D721Med (cell line): ENCODE measurements at places on chromosomes 5 and 9.

DNA sequence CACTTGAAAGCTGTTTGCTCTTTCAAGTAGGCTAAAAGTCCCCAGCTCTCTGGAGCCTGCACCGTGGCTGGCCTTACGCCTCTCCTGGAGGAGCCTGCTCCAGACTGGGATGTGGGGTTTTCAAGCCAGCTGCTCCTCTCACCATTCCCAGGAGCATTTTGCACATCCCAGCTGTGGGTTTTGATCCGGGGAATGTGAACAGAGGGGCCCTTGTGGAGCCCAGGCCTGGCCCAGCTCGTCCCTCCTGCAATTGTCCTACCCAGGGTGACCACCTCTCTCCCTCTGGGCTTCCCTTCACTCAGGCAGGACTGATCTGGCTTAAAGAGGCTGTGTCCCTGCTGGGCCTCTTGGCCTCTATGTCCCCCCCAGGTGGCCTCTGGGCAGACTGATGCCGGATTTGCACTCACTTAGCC is 32.5 kb upstream of the TIFAB start:
- DNase-seq, result no peak

- DNase-seq, result no peak
These were observed 19.6 kb upstream of the TNC start for GRCh38 chr9:115137526-115137925.

DNA sequence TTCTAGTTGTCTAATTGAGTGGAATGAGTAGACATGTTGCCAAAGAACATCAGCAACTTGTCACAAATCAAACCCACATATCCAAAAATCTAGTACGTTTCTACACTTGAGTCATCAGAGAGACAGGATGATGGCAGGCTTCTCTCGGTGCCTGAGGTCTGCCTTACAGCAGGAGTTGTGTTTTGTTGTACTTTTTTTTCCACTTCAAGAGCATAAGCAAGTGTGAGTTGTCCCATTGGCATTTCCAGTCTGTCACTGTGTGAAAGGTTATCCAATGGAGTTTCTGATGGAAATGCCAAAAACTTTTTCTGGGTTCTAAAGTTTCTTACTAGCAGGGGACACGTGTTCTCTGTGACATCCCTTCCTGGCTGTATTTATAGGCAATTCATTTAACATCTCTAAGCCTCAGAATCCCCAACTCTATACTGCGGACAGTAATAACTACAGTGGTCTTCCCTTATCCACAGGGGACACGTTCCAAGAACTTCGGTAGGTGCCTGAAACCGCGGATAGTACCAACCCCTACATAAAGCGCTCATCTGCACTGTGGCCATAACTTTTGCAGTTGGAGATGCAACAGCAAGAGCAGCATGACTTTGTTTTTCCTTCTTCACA is 246.5 kb downstream of the SYK start:
- no peak for DNase-seq

DNA sequence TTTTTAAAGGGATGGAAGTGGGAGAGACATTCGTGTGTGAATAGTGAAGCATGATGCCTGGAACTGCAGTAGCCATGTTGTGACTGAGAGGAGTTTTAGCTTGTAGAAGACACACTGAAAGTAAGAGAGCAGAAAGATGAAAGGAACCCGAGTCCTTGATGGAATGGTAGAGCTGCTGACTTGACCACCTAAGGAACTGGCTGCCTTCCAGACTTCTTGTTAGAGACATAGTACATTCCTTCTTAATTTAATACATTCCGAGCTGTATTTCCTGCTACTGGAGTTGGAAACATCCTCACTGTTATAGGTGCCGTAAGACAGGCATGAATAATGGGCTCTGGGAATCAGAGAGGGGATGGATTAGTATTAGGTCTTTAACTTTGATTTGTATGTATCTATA is 7.4 kb downstream of the CER1 start:
- DNase-seq, result no peak

DNA sequence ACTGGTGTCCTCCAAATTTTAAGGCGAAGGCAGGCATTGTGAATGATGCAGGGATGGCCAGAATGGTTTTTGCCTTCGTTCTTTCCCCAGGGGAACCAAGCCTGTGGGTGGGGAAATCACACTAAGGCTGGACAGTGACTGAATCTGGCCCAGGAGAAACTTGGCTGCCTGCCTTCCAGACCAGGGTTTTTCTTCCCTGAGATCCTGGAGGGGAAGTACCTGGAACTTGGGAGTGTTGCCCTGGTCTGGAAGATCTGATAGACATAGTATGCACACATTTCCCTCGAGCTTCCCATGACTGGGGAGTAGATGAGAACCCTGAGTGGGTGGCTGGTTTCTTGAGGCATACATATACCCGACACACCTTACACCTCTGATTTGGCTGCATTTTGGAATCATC is 664 bp upstream of the IL11RA start:
- DNase-seq, result no peak

GRCh38 chr5:27020973-27021372 is 17.4 kb downstream of the CDH9 start:
- DNase-seq, result no peak
